ENCODE measurements at places on chromosomes 2 and 18.
A peak's percentile ranks its signal among the peaks of the same experiment; 100 is the strongest.

DNA sequence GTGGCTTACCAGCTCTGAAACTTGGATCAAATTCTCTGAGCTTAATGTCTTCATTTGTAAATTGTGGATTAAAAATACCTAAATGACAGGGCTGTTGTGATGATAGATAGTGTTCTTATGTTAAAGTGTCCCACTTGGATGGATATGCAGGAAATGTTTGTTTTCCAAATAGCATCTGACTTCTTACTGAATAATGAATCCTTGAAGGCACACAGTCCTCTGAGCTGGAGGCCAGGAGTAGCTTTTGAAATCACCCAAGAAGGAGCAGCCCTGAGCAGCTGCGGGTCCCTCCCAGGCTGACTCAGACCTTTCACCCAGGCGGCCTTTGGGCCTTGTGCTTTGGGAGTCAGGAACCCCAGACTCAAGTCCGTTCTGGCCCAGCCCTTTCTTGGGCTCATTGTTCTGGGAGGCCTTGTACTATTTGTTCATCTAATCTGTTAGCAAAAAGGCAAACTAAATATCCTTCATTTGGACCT lies 173.0 kb upstream of the GATA6 start:
- no peak for DNase-seq

- no peak for DNase-seq
Measured at GRCh38 chr2:40666398-40666797, 214.5 kb upstream of the SLC8A1 start.

- peak; percentile 56 for DNase-seq
Measured at GRCh38 chr2:5695654-5696403, 3.6 kb downstream of the SOX11 start.

DNA sequence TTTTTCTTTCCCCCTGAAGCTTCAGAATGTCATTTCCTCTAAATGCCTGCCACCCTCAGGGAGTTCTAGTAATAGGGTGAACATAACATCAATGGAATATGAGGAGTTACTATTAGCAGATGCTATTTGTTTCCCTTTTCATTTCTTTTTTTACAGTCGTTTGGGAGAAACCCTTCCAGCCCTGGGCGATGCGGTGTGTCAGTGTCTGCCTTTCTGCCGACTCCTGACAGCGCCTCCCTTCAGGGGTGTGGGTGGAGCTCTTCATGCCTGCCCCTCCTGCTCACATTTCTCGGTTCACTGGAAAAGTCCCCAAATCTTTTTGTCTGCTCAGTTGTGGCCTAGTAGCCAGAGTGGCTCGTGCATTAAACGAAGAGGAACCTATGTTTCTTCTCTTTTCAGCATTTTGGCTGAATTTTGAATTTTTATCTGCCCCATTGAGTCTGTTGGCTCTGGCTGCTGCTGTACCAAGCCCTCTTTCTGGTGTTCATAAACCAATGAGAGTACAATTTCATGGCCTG lies 72.3 kb downstream of the FMNL2 start:
- DNase-seq = peak; percentile 56

DNA sequence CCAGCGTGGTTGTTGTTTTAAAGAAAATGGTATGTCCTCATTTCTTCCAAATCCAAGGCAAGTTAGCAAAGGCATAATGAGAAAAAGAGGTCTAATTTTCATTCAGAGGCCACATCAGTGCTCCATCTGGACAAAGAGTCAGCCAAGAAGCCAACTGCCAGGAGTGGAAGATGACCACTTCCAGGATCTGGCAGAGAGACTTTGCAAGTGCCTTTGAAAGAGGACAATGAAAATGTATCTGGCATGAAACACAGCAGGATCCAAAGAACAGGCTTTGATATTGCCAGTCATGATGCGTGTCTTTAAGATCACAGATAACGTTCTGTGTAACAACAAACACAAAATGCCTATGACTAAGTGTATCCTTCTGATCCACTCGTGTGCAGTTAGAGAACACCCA lies 82.8 kb downstream of the AFF3 start:
- DNase-seq = no peak

DNA sequence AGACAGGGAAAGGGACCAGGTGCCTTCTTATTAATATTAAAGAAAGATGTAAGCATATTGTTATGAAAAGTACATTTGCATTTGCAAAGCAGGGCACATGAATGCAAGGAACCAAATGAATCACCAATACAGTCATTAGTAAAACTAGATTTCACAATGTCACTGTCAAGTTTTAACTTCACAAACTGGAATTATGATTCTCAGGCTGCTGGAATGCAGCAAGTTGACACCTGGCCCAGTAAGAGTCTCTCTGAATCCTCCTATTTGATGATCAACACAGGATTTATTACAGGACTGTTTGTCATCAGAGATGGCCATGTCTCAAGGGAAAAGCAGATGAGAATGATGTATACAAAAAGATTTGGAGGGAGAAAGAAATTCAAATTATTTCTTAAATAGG lies 72.9 kb upstream of the STK39 start:
- DNase-seq = no peak

DNA sequence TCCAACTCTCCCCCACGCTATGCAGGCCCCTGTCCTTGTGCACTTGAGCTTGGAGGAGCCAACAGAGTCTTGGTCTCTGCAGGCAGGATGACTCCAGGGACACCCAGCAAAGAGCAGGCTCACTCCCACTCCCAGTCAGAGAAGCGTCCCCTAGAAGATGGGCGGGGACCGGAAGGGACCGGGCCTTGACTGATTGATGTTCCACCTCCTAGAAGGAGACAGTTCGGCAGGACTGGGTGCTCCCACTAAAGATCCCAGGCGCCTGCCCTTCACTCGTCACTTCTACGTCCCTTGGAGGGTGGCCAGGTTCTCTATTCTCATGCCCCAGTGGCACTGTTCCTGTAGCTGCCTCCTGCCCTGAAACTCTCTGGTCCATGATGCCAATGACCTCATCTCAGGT lies 3.2 kb upstream of the SP100 start:
- DNase-seq = no peak

GRCh38 chr2:100673691-100674485 lies 111.1 kb downstream of the PDCL3 start:
- no peak for DNase-seq

DNA sequence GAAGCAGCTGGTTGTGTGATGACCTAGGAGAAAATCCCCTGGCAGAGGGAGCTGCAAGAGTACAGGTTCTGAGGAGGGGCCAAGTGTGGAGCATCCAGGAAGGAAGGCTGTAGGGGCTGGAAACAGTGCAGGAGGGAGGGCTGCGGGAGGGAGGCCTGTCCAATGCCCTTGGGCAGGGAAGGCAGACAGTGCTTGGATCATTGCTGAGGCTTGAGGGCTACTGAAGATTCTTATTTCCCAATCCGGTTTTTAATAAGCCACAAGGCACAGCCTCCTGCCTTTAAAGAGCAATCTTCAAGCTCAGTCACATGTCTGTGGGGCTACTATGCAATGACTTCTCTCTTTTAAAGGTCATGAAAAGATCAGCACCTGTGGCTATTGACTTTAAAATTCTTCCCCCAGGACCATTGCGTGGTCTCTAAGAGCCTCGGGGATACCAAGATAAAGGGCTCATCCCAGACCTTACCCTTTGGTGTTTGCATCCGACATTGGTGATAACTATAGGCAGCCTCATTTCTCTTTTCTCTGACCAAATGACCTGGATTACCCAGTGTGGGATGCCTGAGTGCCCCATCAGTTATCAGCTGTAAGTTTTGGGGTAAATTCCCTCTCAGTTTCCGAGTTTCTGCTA lies 149.6 kb downstream of the DOCK10 start:
- DNase-seq = no peak

DNA sequence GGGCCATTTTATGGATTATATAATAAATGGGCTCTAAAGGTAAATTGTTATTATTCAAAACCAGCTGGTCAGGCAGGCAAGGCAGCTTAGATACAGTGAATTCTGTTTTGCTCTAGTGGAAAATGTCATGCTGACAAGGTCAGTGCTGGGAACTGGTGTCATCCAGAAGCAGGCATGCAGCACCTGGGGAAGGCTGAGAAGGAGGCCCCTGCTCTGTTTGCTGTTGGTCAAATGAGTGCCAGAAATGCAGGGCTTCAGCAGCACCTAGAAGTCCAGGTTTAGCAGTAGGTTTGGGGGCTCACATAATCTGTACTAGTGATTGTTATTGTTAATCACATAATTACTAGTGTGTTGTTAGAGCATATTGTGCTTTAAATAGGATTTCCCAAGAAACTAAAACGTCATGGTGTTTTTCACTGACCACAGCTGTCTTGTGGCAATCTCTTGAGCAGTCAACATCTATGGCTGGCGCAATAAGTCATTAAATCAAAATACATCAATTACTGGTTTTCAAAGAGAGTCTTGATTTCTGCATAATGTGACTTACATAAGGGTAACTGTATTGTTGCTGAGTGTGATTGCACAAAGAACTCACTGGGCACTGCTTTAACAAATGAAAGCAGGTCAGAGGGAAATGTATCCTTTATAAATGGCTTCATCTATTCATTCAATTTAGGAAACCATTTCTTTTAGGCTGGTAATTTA lies 99.1 kb downstream of the MYO3B start:
- DNase-seq = no peak

- DNase-seq = peak; percentile 56
Measured at GRCh38 chr2:147623328-147623727, 221.5 kb upstream of the ACVR2A start.

DNA sequence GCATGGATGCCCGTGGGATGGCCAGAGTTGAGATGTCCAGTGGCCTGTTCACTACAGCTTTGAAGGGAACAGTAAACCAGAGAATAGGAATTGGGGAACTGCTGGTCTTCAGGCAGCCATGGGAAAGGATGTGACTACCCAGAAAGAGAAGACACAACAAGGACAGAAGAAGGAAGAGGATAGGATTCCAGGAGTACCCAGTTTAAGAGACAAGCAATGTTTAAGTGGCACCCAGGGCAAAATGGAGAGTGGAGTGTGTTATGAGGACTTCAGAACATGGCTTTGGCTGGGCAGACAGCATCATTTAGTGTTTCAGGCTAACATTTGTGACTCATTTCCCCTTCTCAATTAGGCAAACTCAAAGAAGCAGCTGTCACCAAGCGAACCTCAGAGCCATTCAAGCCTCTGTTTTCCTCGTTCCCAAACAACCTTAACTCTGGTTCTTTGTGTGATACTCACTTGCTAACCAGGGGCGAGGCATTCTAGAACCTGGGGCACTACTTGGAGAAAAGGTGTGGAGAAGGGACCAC lies 4.0 kb upstream of the FAM124B start:
- no peak for DNase-seq

GRCh38 chr18:73381016-73381698 lies 513.4 kb upstream of the NETO1 start:
- DNase-seq = no peak

GRCh38 chr2:231111987-231112386 lies 12.9 kb downstream of the HTR2B start:
- DNase-seq = no peak

DNA sequence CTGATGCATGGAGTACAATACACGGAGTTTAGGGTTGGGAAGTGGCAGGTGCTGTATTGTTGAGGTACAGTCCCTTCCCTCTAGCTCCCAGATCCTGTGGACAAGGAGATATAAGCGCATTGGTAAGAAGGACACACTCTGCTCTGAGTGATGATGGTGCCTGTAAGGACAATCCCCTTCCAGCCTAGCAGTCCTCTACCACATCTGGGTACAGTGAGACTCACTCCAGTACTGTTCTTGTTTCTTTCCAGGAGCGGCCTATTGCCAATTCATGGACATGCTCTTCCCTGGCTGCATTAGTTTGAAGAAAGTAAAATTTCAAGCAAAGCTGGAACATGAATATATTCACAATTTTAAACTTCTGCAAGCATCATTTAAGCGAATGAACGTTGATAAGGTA lies 56.0 kb downstream of the MAPRE2 start:
- DNase-seq = no peak

Measured in GM06990 (cell line).